ENCODE measurements at places on chromosomes 2 and 18. TPM values are rescaled to one million over a fixed set of nuclear protein-coding genes. Genes with fewer than 3 reads are reported as not detected.
A peak's percentile ranks its signal among the peaks of the same experiment; 100 is the strongest.

- peak; percentile 23 for DNase-seq
Observed at GRCh38 chr2:133264989-133265401, 303.3 kb downstream of the NCKAP5 start.

NT5C1B gene
- not detected for total RNA-seq

MTX2 gene
- 56.3 TPM for total RNA-seq

DNA sequence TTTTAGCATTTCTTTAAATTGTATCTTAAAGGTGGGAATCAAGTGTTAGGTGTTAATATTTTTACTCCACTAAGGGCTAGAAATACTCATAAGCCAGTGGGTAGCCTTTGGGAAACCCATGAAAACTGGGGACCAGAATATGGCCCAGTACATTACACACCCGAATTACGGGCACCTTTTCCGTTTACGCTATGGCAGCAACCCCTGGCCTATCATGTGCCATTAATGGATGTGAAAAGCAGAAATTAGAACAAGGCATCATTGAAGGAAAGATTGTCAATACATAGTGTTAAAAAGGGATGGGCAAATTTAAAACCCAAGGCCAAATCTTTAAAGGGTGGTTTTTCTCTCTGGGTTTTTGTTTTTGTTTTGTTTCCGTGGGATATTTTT is 781 bp downstream of the FARP2 start:
- DNase-seq: no peak

- no peak for DNase-seq
Observed at GRCh38 chr2:108316461-108317258, 28.0 kb downstream of the SULT1C2 start.

DNA sequence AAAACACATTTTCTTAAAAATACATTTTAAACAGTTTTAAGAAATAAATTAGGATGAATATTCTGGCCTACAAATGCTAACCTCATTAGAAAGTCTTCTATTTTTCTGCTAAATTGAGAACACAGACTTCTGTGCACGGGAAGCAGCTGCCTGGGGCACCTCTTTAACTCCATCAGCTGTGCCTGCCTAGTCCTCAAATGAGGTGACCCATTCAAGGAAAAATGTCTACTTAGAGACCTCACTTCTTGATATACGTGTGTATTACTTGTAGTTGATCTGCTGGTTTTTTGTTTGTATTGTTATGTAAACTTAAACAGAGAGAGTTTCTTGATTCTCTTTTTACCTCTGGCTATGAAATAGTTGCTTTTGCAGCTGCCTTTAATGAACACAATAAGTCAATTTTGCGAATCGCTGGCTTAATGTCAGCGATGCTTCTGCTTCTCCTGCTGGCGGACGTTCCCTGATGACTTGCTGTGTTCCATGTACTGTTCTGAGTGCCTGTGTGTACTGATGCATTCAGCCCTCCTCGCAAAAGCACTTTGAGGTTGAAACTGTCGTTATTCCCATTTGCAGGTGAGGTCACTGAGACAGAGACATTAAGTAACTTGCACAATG is 88.7 kb upstream of the TXNDC2 start:
- DNase-seq: no peak

DNA sequence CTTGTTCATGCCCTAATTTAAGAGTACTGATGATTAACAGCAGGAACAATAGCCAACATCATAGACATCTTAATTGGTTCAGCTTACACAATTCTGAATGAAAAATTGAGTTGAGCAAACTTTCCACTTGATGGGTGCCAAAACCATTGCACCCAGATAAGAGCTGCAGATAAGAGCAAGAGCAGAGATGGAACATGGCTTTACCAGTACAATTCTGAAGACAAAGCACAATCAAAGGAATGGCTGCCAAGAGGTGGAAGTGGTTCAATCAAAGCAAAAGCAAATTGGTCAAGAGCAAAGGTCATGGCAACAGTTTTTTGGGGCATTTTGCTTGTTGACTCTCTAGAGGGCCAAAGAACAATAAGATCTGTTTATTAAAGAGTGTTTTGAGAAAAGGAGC is 65.6 kb upstream of the ATP5MC3 start:
- no peak for DNase-seq

TCF23 gene
- total RNA-seq: under 0.01 TPM

GRCh38 chr18:78639006-78639950 is 340.3 kb upstream of the SALL3 start:
- DNase-seq: no peak

PDE1A gene
- total RNA-seq: 7.2 TPM

DNER gene
- 212 TPM for total RNA-seq

GCG gene
- total RNA-seq: not detected

DNA sequence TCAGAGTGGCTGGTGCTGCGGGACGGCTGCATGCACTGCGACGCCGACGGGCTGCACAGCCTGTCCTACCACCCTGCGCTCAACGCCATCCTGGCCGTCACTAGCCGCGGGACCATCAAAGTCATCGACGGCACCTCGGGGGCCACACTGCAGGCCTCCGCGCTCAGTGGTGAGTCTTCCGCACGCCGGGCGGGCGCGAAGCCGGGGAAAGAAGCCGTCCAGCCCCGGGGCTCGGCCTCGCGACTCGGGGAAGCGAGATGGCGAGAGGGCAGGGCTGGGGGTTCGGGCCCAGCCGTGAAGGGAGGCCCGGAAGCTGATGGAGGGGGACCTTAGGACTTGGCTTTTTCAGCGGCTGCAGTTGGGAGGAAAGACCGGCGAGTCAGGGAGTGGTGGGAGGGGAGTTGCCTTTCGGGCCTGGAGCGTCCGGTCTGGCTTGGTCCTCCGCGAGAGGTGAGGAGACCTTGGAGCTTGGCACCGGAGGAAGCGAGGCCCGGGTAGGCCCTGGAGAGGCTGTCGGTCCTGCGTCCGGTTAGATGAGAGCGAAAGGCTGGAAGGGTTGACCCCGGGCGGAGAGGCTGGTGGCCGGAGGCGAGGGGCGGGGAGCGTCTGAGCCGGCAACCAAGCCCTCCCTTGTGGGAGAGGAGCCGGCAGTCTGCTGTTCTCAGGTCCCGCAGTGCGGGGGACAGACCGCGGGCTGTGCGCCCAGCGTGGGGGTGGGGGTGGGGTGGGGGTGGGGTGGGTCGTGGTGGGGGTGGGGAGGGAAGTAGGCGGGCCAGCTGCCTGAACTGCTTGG is 691 bp downstream of the BIRC6 start:
- DNase-seq: peak; percentile 54

TUBA4B gene
- not detected for total RNA-seq

DNA sequence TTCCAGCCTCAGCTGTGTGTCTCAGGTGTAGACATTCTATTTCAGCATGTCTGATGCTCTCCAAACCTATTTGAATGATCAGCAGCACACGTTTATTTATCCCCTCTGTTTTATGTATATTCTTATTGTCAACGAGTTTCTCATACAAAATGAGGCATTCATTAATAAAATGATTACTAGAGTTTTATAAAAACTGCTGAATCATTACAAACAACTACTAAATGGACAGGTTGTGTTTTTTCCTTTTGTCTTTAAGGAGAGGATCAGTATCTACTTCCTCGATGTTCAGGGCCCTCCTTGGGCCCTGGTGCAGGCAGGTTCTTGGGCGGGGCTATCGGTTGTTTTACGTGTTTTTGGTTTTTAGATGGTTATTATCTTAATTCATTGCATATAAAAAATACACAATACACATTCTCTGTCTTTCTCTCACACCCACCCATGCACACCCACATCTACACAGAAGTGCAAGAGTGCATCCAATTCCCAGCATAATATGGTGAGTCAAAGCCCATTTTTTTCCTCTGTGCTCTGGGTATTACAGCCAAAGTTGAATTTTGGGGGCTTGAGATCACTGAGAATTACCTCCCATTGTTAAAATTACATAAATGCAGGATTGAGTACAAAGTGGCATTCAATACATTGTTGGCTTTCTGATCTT is 24.2 kb downstream of the LPIN1 start:
- DNase-seq: no peak

- no peak for DNase-seq
Observed at GRCh38 chr2:11977766-11978524, 231.5 kb downstream of the LPIN1 start.

- no peak for DNase-seq
Observed at GRCh38 chr18:48940854-48941611, 9.7 kb downstream of the SMAD7 start.

LYPD6 gene
- not detected for total RNA-seq

- no peak for DNase-seq
Observed at GRCh38 chr2:45394216-45394615, 216.9 kb downstream of the SRBD1 start.

DNA sequence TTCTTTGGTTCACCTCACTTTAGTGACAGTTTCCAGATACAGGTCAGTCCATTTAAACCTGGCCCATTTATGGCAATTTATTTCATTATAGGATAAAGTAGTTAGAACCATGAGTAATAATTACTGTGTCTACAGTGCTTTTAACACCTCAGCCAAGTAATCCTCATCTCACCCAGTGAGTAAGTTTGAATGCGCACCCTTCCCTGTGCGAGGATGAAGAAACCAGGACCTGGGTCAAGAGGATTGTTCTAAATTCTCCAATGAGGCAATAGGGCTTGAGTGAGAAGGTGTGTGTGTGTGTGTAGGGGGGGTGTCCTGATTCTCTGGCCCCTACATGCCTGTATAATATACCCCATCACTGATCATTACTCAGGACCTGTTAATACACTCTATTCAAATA is 854 bp upstream of the MYO1B start:
- DNase-seq: no peak

SSB gene
- 80.4 TPM for total RNA-seq

GRCh38 chr2:854460-854859 is 96.2 kb upstream of the SNTG2 start:
- DNase-seq: peak; percentile 71

COL6A3 gene
- 42.1 TPM for total RNA-seq

EPB41L3 gene
- 146 TPM for total RNA-seq
